Pancreas (tissue), 10 donors: ENCODE measurements at places on chromosomes 12 and 14. TPM values are rescaled to one million over a fixed set of nuclear protein-coding genes. Genes with fewer than 3 reads are reported as not detected.

The RNASE11 gene
- total RNA-seq: not detected

The ANO2 gene
- 1.2 TPM for total RNA-seq

The HOXC13 gene
- not detected for total RNA-seq

The ST8SIA1 gene
- not detected for total RNA-seq

The SLC5A8 gene
- not detected for total RNA-seq

The FAM222A gene
- 2.8 TPM for total RNA-seq

The AQP2 gene
- total RNA-seq: 0.12 TPM

The OR6C2 gene
- not detected for total RNA-seq

The DEGS2 gene
- total RNA-seq: 2.8 TPM

GRCh38 chr12:22312336-22312735 lies 22.2 kb downstream of the ST8SIA1 start:
- H3K27ac ChIP-seq: no peak overlapping the region
- DNase-seq: no peak
- H3K4me3 ChIP-seq: no peak overlapping the region

DNA sequence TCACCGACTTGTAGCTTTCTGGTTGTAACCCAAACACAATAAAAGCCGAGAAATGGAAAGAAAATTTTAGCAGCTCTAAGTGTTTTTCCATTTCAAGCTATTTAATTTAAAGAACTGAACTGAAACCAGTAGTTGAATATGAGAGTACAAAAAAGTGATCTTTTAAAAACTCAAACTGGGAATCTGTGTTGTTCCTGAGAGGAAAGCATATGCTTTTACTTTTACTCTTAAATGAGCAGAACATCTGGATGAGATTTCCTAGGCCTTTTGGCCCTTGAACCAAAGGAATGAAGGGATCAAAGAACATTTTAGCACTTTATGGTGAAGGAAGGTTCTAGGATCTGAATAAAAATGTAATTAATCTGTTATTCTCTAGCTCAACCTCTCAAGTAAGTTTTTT lies 1.3 kb downstream of the KERA start:
- H3K27me3 ChIP-seq: no peaks in the 10 kb centered on the region
- H3K27ac ChIP-seq: no peak overlapping the region
- no peak for DNase-seq
- no peaks in the 10 kb centered on the region for H3K36me3 ChIP-seq

GRCh38 chr12:21428241-21428640 lies 9.2 kb upstream of the PYROXD1 start:
- H3K27me3 ChIP-seq: no peaks in the 10 kb centered on the region
- no peak for DNase-seq
- H3K4me3 ChIP-seq: no peak overlapping the region
- H3K27ac ChIP-seq: no peak overlapping the region
- H3K4me1 ChIP-seq: no peaks in the 10 kb centered on the region

DNA sequence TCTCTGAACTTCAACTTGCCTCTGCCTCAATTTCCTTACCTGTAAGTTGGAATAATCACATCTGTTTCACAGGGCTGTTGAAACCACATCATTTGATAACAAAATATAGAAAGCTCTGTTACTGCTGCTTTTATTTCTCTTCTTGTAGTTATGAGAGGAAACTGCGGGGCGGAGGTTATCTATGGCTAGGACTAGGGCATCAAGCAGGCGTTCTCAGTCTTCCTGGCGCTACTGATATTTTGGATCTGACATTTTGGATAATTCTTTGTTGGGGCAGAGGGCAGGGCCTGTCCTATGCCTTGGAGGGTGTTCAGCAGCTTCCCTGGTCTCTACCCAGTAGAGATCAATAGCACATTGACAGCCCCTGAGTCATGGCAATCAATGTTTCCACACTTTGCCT lies 3.9 kb downstream of the P3H3 start:
- no peaks in the 10 kb centered on the region for H3K36me3 ChIP-seq
- H3K4me1 ChIP-seq: no peaks in the 10 kb centered on the region
- H3K4me3 ChIP-seq: no peak overlapping the region
- no peak for DNase-seq
- no peaks in the 10 kb centered on the region for H3K27me3 ChIP-seq
- no peak overlapping the region for H3K27ac ChIP-seq

- H3K36me3 ChIP-seq: no peaks in the 10 kb centered on the region
- H3K27ac ChIP-seq: peak overlapping the region; percentile 79
- H3K4me3 ChIP-seq: peak overlapping the region; percentile 89
- no peak for DNase-seq
Observed at GRCh38 chr12:110742096-110742717, 484 bp downstream of the PPP1CC start.

GRCh38 chr14:31261859-31262731 lies 54.5 kb upstream of the HECTD1 start:
- H3K27me3 ChIP-seq: no peaks in the 10 kb centered on the region
- peak; percentile 52 for DNase-seq
- no peak overlapping the region for H3K4me3 ChIP-seq
- no peaks in the 10 kb centered on the region for H3K36me3 ChIP-seq
- H3K4me1 ChIP-seq: peaks cover 10% of the 10 kb centered on the region

DNA sequence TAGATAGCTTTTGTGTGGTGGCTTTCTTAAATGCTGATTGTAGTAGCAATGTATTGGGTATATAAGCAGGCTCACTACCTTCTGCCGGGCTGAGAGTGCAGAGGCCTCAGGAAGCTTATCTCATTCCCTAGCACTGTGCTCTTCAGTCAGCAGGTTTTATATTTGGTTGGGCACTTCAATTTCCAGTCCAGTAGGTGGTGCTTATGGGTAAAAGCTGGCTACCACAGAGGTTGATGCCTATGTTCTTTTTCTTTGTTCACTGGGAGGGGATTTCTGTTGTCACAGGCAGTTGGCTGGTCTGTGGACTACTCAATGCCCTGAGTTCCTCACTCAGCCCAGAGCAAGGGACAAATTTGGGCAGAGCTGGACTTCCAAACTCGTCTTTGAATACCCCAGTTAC lies 43.0 kb upstream of the GLIPR1 start:
- H3K4me3 ChIP-seq: no peak overlapping the region
- no peaks in the 10 kb centered on the region for H3K36me3 ChIP-seq
- no peak for DNase-seq
- no peak overlapping the region for H3K27ac ChIP-seq
- no peaks in the 10 kb centered on the region for H3K4me1 ChIP-seq

GRCh38 chr12:2194060-2194459 lies 141.3 kb downstream of the CACNA1C start:
- H3K4me3 ChIP-seq: no peak overlapping the region
- H3K36me3 ChIP-seq: no peaks in the 10 kb centered on the region
- no peak for DNase-seq
- H3K4me1 ChIP-seq: no peaks in the 10 kb centered on the region
- no peak overlapping the region for H3K27ac ChIP-seq
- H3K27me3 ChIP-seq: no peaks in the 10 kb centered on the region

- H3K27me3 ChIP-seq: no peaks in the 10 kb centered on the region
- no peaks in the 10 kb centered on the region for H3K36me3 ChIP-seq
- peak; percentile 81 for DNase-seq
- peaks cover 12% of the 10 kb centered on the region for H3K4me1 ChIP-seq
- peak overlapping the region; percentile 38 for H3K27ac ChIP-seq
Observed at GRCh38 chr14:22850944-22851764, 14.8 kb downstream of the MMP14 start.

DNA sequence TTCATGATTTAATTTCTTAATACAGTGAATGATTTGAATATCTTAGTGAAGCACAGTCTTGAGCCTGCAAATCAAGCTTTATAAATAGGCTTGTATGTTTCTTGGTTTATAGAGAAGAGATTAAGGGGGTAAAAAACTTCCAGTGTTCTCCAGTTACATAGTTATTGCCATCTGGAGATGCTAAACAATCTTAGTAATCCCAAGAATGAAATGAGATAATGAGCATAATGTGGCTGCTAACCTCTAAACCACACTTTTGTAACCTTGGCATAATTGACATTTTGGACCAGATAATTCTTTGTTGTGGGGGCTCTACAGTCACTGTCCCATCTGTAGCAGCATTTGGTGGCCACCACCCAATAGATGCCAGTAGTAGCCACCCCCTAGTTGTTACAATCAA lies 316.8 kb downstream of the CCDC91 start:
- H3K27me3 ChIP-seq: no peaks in the 10 kb centered on the region
- no peak overlapping the region for H3K4me3 ChIP-seq
- no peak overlapping the region for H3K27ac ChIP-seq
- no peak for DNase-seq

DNA sequence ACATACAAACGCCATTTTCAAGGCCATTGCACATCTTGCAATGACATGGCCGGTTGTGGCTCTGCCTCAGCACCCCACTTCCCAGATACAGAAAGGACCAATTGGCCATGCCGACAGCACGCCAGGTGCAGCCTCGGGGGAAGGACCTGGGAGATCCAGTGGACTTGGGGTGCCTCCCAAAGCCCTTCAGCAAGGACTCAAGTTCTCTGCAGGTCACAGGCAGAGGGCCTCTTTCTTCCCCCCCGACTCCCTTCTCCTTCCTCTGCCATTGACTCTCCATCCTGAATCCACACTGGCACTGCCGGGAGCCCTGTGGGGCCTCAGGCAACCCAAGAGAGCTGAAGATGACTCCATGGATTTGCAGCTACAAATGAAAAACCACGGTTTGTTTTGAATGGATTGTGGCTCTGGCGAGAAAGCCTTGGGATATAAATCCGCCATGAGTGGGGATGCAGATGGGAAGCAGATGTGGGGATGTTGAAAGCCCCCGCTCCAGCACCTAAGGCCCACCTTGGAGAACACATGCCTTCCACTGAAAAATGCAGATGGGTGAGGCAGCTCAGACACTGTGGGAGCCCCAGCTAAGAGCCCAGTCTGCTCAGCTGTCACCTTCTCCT lies 35.1 kb upstream of the LTBP2 start:
- no peak for DNase-seq
- no peaks in the 10 kb centered on the region for H3K36me3 ChIP-seq
- H3K4me3 ChIP-seq: no peak overlapping the region
- H3K27ac ChIP-seq: no peak overlapping the region
- H3K4me1 ChIP-seq: peaks cover 6% of the 10 kb centered on the region
- H3K27me3 ChIP-seq: no peaks in the 10 kb centered on the region

GRCh38 chr14:106625186-106625585 lies 1098.8 kb downstream of the TMEM121 start:
- H3K27ac ChIP-seq: no peak overlapping the region
- H3K4me3 ChIP-seq: no peak overlapping the region
- DNase-seq: no peak
- H3K36me3 ChIP-seq: no peaks in the 10 kb centered on the region

DNA sequence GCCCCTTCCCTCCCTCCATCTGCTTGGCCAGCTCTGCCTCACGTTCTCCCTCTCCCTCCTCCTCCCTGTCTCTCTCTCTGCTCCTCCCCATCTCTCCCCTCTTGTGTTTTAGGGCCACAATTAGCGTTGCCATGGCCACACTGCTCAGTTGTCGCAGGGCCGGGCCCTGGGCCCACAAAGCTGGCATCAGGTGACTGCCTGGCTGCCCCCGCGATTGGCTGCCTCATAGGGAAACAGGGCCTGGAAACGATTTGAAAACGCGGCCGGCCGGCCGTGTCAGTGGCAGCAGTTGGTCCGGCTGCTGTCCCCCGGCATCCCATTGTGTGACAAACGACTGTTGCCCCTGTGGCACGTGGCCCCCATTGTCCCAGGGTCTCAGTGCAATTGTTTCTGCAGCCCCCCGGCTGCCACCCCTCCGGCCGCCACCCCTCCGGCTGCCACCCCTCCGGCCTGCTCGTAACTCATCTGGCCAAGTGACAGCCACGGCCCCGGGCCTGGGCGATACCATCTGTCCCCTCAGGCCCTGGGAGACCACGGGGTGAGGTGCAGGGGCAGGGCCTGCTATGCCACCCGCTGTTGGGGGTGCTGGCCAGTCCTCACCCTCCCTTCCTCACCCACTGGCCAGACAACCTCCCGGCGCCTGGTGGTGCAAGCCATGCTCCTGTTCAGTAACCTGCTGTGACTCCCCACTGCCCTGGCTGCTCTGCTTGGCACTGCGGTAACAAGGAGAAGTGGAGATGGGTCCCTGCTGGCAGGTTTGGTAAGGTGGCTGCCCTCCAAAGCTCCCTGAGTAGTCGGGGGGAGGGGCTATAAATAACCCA lies 17.4 kb downstream of the FOXN4 start:
- no peaks in the 10 kb centered on the region for H3K4me1 ChIP-seq
- H3K36me3 ChIP-seq: no peaks in the 10 kb centered on the region
- no peaks in the 10 kb centered on the region for H3K27me3 ChIP-seq
- peak overlapping the region; percentile 27 for H3K4me3 ChIP-seq
- H3K27ac ChIP-seq: no peak overlapping the region
- DNase-seq: no peak
